ENCODE measurements at places on chromosomes 16 and 17. TPM values are rescaled to one million over a fixed set of nuclear protein-coding genes. Genes with fewer than 3 reads are reported as not detected.

- DNase-seq: peak; percentile 25
These were observed 45.9 kb downstream of the PITPNM3 start for GRCh38 chr17:6510321-6510977.

- no peak for DNase-seq
These were observed 66.7 kb downstream of the NACA2 start for GRCh38 chr17:61524319-61524718.

DNA sequence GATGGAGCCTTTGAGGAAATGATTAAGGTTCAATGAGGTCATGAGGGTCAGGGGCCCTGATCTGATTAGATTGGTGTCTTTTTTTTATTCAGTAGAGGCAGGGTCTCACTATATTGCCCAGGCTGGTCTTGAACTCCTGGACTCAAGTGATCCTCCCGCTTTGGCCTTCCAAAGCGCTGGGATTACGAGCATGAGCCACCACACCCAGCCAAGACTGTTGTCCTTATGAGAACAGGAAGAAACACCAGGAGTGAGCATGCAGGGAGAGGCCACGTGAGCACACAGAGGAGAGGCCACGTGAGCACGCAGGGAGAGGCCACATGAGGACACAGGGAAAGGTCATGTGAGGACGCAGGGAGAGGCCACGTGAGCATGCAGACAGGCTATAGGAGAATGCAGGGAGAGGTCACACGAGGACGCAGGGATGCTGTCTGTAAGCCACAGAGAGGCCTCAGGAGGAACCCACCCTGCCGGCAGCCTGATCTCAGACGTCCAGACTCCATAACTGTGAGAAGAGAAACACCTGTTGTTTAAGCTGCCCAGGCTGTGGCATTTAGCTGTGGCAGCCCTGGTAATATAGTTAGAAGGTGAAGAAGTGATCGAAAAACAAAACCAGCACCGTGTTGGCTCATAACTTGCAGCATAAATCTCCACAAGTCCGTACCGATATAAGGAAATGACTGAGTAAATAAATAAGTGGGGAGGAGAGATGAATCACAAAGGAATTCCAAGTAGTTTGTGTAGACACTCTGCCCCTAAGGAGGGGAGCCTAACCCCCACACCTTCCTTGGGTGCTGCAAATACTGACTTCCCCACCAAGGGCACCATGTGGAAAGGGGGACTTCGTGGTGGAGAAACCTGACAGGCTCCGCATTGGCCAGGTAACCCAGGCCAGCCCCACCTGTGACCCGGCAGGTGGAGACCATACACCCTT lies 14.6 kb upstream of the CSNK1D start:
- peak; percentile 91 for DNase-seq

DNA sequence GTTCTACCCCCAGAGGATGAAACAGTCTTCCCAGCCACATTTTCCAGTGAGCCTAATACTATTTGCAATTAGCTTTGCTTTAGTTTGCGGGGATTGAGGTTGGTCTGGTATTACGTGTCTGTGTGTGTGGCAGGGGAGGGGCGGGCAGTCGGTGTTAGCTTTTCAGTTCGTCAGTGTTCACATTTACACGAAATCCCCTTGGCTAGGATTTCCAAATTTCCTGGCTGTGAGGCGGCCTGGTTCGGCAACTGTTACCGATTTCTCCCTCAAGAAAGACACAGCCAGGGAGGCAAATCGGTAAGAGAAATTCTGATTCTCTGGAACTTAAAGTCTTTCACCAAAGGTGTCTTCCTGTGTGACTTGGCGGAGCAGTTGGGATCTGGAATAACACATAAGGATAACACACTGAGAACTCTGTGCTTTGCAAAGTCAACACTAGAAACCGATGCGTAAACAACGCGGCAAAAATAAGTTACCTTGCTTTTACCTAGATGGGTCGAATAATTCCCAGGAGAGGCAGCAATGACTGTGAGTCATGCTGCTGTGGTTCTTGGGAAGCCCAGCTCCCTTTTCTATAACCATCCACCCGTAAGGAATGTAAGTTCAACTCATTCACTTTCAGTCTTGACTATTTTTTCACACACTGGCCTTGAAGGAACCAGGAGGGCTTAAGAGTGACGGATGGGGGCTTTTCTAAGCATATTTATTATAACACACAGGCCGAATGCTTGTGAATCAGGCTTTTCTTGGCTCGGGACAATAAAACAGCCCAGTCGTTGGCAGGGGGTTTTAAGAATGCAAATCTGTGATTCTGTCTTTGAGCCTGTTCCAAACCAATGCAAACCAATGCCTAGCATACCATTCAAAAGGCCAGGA lies 24.2 kb downstream of the GPRC5B start:
- no peak for DNase-seq

GRCh38 chr17:81315129-81315884 lies 20.2 kb upstream of the SLC38A10 start:
- DNase-seq: no peak

AOC2 gene
- total RNA-seq: not detected

DNA sequence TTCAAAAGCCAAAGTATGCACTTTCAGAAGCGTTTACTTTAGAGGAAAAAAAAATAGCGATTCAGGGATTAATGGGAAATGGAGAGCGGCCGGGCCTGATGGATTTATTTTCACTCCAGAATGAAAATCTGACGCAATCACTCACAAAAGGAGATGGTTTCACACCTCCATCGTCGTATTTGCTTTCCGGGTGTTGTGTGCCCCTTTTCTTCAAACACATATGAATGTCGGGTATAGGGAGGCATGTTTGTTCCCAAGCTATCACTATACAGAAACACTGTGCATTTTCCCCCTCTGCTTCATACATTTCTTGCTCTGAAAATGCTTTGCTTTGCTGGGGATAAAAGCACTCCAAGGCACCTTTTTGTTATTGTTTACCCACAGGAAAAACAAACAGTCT lies 562.2 kb upstream of the ZFHX3 start:
- DNase-seq: no peak

DNA sequence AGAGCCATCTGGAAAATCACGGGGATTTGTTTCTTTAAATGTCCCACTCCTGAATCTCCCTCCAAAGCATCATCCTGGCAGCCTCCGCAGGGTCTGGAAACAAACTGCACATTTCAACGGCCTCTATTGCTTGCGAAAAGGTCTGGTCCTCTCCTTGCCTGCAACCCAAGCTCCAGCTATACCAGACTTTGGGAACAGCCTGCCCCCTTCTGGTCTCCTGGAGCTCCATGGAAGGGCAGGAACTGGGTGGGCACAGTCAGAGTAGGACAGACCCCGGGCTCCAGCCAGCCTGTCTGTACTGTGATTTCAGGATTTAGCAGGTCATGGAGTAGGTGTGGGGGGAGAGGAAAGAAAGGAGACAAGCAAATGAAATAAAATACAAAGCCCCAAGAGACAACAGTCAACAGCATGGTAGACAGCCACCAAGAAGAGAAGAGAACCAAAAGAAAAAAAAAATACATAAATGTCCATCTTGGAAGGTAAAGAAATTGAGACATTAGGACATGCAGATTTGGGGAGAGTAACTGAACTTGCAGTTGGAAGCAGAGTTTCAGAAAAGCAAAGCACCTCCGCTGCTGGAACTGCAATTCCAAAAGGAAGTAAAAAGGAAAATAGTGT lies 2.7 kb downstream of the XYLT1 start:
- peak; percentile 86 for DNase-seq

GRCh38 chr16:66691234-66691633 lies 5.3 kb downstream of the CMTM4 start:
- no peak for DNase-seq

DNA sequence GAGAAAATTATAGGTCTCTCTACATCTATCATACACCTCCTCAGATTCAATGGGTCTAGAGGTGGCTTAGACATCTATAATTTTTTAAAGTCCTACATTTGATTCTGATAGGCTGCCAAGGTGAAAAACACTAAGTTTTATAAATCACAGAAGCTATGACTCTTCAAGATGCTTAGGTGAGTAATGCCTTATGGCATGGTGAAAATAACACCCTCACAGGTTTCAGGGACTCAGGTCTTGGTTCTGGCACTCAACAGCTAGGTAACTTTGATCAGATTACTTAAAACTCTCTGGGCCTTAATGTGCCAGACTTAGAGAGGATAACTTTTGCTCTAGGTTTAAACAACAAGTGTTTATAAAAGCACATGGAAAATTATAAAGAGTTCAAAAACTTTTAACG lies 2.0 kb upstream of the COX10 start:
- DNase-seq: no peak

GNG13 gene
- total RNA-seq: not detected

GRCh38 chr17:69706127-69706526 lies 291.6 kb downstream of the MAP2K6 start:
- DNase-seq: no peak

- DNase-seq: no peak
These were observed 264.5 kb downstream of the FTO start for GRCh38 chr16:53968454-53968853.

ARHGDIG gene
- total RNA-seq: 112 TPM

CLEC19A gene
- total RNA-seq: not detected

DNA sequence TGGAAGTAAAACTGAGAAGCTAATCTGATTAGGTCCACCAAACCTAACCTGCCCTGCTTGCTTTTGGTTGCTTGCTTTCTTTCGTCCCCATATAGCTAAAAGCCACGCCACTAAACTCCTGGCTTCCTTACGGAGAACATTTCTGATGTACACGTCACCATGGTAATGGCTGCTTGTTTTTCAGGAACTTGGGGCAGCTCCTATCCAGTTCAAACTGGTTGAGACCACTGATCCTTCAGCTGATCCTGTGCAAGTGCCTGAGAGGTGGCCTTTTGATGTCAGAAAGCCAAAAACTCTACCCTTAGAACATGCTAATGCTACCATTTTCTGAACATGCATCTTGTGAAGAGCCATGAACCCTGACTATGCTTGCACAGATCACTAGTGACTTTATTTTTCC lies 14.4 kb upstream of the DHRS7C start:
- no peak for DNase-seq

BAIAP3 gene
- 160 TPM for total RNA-seq

DNA sequence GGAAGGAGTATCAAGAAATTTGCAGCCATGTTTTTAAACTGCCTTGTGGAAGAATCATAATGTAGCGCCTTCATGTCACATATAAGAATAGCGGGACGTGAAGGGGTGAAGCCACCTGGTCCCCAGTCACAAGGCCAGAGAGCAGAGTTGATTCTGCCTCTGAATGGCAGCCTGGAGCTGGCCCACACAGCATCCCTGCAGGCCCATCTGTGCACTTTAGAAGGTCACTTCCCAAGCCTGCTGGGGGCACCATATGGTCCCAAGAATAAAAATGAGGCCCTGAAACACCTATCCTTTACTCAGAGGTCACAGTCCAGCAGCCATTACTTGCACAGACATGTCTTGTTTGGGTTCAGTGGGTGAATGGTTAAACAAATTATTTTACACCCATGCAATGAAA lies 15.0 kb downstream of the CD300E start:
- DNase-seq: no peak

DNA sequence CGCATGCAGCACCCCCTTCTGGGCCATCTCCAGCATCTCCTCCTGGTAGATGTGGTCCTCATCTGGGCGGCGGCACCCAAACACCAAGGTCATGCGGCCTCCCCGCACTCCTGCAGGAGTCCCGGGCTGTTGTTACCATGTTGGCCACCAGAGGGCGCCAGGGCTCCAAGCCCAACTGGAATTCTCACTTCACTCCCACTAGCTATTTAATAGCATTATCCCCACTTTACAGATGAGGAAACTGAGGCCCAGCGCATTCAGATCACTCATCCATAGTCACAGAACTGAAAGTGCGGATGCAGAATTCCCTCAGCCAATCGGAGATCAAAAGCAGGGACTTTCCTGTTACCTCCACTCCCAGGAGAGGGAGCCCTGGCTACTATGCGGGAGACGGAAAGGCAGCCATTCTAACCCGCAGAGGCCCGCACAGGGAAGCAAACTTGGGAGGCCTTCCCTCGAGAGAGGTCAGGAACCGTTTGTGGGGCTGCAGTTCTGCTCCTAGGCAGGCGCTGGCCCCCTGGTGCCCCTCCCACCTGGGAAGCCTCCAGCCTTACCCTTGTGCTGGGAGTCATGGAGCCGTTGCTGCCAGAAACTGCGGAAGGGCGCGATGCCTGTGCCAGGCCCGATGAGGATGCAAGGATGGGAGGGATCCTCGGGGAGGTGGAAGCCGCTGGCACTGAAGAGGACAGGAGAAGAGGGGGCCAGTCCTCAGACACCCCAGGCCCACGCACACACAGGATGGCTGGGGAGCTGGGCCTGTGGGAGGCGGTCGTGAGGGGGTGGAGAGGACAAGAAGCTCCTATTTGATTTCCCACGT lies 40.1 kb downstream of the NOS2 start:
- peak; percentile 56 for DNase-seq

FOXN1 gene
- total RNA-seq: not detected

DNA sequence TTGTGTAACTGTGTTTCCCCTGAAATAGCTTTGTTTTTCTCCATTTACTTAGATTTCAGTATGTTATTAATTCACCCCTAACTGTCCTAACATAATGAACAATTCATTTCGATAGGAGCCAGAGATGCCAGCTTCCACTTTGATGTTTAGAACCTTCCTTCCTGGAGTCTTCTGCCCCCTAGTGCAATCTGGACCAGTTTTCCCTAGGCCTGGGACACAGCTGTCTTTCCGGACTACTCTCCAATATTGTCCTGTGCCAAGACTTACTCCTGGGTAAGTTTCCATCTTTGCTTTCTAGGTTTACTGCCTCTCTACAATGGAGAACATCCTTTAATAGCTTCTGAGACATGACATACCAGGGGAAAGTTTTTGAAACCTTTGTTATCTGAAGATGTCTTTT lies 12.8 kb downstream of the RECQL5 start:
- no peak for DNase-seq

DNA sequence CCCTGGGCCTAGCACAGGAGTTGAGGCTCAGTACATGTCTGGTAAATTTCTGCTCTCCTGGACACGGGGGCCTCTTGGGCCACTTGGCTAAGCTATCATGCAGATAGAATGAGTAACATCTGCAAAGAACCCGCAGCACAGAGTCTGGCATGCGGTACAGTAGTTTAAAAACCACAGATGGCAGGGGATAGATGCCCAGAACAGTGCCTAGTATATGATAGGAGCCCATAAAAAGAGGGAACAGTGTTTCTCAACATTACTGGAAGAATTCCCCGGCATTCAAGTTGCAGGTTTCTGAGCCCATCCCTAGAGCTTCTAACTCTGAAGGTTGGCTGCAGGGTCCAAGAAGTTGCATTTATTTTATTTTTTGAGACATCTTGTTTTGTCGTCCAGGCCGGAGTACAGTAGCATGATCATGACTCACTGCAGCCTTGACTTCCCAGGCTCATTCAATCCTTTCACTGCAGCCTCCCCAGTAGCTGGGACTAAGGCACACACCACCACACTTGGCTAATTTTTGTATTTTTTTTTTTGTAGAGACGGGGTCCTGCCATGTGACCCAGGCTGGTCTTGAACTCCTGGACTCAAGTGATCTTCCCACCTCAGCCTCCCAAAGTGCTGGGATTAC lies 5.8 kb downstream of the CDIPT start:
- DNase-seq: no peak

GRCh38 chr16:78134944-78135619 lies 35.6 kb downstream of the WWOX start:
- DNase-seq: no peak

All from Peyer's patch (tissue), 4 donors.